CD4-positive, alpha-beta memory T cell (primary cell): ENCODE measurements at places on chromosomes 5 and 9. TPM values are rescaled to one million over a fixed set of nuclear protein-coding genes. Genes with fewer than 3 reads are reported as not detected.

DNA sequence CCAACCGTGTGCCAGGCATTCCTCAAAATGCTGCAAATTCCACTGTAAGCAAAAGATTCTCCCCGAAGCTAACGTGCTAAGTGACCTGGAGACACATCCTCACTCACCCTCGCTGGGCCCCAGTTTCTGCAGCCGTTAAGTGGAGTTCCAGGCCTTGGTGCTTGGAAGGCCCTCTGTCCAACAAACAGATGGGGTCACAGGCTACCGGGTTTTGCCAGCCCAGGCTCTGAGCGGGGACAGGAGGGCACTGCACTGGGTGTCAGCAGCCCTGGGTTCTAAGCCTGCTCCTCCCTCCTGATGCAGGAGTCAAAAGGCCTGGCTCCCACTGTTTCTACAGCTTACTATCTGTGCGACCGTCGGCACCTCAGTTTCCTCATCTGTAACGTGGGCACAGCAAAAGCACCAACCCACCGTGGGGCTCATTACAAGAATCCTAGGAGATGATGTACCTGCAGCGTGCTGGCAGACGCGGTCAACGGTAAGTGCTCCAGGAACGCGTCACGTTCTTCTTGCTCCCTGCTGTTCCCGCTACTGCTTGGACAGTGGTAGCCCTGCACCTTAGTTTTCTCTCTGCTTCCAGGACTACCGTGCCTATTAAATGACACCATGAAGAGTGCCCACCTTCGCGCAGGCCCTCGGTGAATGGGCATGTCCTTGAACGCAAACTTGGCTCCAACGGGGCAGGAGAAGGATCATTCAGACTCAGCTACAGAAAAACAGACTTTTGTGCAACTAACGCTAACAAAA, 84.8 kb downstream of the ADAMTS2 start:
- no peak overlapping the region for H3K4me3 ChIP-seq
- H3K27me3 ChIP-seq, result no peaks in the 10 kb centered on the region
- H3K4me1 ChIP-seq, result no peaks in the 10 kb centered on the region
- H3K36me3 ChIP-seq, result no peaks in the 10 kb centered on the region

DNA sequence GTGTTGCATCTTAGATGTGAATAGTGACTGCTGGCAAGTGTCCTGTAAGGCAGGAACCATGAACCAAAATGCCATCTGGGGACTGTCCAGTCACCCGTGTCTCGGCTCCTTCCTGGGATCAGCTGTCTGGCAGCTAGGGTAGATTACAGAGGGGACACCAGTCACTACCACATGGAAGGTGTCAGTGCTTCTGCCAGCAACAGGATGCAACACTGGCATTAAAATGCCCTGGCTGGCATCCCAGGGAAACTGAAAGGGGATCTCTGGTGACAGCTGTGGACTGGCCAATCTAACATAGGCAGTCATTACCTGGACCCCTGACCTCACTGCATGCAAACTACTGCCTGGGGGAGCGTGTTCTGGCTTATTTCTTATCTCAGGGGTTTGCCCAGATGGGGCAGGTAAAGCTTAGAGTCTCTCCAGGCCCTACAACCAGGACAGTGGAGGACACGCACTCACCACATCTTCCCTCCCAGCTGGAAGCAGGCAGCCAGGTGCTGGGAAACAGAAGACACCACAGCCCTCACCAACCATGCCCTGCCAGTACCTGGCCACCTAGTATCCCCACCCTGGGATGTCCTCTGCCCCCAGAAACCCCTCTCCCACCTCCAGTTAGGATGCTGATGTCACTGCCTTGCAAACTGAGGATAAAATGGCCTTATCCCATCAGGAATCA, 83.8 kb downstream of the SEMA4D start:
- DNase-seq, result no peak
- H3K27me3 ChIP-seq, result no peaks in the 10 kb centered on the region
- H3K4me1 ChIP-seq, result peaks cover 100% of the 10 kb centered on the region
- no peak overlapping the region for H3K27ac ChIP-seq

GRCh38 chr5:121144764-121145163, 680.7 kb downstream of the PRR16 start:
- no peaks in the 10 kb centered on the region for H3K27me3 ChIP-seq
- H3K27ac ChIP-seq, result no peak overlapping the region
- no peaks in the 10 kb centered on the region for H3K4me1 ChIP-seq
- H3K36me3 ChIP-seq, result no peaks in the 10 kb centered on the region
- DNase-seq, result no peak
- no peak overlapping the region for H3K4me3 ChIP-seq

DNA sequence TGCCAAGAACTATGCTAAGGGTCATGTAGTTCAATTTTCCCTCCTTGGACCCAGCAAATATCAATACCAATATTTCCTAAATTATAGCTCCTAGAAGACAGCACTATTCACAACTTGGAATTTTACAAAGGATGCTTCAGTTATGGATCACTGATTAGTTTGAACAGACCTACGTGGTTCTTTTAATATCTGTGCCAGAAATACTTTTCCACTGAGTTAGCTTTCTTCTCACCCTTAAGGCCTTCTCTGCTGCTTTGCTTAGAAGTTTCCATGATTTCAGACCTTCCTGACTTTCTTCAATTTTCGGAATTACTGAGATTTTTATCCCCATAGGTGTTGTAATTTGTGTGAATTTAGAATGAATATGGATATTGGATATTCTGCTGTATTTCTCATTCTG, 380.4 kb downstream of the PSAT1 start:
- H3K4me1 ChIP-seq, result no peaks in the 10 kb centered on the region
- H3K27ac ChIP-seq, result no peak overlapping the region
- no peak overlapping the region for H3K4me3 ChIP-seq
- no peaks in the 10 kb centered on the region for H3K36me3 ChIP-seq

GRCh38 chr9:89586311-89586710, 18.5 kb upstream of the GADD45G start:
- H3K27me3 ChIP-seq, result peaks cover 9% of the 10 kb centered on the region
- no peak overlapping the region for H3K27ac ChIP-seq
- no peak for DNase-seq

The GMCL2 gene
- not detected for total RNA-seq
